Activated CD4-positive, alpha-beta T cell treated with anti-CD3 and anti-CD28 coated beads for 1 hour (primary cell): ENCODE measurements at places on chromosomes 16 and 17.

GRCh38 chr16:3112058-3112880, at the start of gene ZNF205:
ZNF205 (plus strand) TSS chr16:3112586; CDS start chr16:3113431, 845 bp downstream.
- no peak for DNase-seq

DNA sequence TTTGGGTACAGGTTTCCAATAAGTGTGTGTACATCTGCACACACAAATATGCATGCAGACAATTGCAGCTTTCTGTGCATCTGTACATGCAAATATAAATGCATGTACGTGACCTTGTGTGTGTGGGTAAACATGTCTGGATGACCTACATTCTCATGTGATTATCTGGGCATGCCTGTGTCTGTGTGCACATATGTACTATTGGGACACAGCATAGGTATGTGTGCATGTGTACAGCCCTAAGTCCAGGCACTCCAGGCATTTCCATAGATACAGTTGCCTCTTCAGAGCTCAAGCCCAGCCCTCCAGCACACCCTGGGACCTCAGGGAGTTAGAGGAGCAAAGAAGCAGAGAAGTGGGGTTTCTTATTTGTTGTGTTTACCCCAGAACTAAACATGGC, 7.1 kb upstream of the GP2 start:
- DNase-seq: no peak

- no peak for DNase-seq
Measured at GRCh38 chr17:45848405-45848804, 3.7 kb downstream of the SPPL2C start.

GRCh38 chr16:88911136-88911945, 44.9 kb upstream of the PABPN1L start:
- DNase-seq: no peak

- no peak for DNase-seq
Measured at GRCh38 chr17:51245535-51245934, 14.3 kb downstream of the MBTD1 start.

DNA sequence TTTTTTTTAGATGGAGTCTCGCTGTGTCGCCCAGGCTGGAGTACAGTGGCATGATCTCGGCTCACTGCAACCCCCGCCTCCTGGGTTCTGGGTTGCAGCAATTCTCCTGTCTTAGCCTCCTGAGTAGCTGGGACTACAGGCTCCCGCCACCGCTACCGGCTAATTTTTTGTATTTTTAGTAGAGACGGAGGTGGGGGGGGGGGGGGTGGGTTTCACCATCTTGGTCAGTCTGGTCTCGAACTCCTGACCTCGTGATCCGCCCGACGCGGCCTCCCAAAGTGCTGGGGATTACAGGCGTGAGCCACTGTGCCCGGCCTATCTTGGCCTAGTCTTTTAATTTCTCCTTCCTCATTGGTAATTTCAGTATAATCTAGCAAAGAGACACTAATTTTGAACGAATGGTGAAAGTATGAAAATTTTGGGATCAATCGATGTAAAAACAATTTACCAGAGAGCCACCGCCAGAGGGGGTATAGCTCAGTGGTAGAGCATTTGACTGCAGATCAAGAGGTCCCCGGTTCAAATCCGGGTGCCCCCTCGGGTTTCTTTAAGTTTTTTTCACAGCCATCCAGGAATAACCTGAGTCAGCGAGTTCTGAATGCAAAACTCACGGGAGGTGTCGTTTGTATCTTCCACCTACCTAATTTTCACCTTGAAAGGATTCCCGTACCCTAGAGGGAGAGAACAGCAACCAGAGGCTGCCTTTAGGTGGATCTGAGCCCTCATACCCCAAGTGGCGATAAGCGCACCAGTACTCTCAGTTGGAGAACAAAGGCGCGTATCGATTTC, 2.5 kb upstream of the LASP1 start:
- DNase-seq: peak; percentile 53

- DNase-seq: no peak
Measured at GRCh38 chr17:10384175-10384574, 11.4 kb upstream of the MYH13 start.

- no peak for DNase-seq
Measured at GRCh38 chr17:39123627-39124026, 27.8 kb downstream of the PLXDC1 start.

DNA sequence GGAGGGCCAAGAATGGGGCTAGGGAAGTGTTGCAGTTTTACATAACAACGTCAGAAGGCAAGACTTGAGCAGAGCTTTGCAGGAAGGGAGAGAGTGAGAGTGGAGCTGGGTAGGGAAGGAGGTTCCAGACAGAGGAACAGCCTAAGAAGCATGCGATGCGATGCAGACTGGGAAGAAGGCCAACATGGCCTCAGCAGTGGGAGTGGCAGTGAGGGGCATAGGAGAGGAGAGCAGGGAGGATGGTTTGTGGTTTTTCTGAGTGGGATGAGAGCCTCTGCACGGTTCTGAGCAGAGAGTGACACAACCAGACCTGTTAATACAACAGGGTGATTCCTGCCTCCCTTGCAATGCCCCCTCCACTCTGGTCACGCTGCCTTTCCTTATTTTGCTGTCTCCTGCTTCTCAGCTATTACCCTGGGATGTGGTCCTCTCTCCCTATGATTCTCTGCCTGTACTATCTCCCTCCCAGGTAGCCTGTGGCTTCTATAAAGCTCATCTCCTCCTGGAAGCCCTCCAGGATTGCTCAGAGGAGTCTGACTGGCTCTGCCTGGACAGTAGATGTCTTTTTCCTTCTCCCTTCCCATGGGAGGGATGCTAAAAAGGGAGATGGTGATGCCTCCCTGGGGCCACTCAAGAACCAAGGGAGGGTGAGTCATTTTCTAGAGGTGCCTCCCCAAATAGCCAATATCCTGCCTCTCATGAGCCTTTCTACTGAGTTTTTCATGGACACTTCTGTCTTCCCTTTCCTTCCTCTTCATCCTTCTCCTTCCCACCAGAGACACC, 38.7 kb upstream of the NGFR start:
- no peak for DNase-seq

DNA sequence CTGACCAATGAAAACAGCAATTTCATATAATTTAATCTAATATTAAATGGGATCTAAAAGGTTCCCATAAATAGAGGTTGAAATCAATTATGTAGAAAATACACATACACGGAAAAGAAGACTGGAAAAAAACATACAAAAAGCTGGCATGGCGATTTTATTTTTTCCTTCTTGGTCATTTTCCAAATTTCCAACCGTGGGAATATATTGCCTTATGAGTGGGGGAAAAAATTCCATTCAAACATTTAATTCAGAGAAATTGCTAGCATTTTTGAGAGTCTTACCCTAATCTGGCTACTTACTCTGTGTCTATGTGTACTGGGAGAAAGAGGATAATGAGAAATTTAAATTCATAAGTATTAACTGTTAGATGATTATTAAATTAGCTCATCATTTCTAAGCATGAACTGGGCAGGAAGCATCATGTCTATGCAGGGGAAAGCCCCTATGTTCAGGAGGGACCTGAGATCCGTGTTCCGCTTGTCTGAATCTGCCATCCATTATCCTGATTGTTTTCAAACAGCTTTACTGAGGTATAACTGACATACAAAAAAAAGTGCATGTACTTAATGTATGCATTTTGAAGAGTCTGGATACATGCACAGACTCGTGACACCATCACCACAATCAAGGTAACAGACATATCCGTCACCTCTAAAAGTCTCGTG, 145.2 kb downstream of the XYLT1 start:
- DNase-seq: no peak

DNA sequence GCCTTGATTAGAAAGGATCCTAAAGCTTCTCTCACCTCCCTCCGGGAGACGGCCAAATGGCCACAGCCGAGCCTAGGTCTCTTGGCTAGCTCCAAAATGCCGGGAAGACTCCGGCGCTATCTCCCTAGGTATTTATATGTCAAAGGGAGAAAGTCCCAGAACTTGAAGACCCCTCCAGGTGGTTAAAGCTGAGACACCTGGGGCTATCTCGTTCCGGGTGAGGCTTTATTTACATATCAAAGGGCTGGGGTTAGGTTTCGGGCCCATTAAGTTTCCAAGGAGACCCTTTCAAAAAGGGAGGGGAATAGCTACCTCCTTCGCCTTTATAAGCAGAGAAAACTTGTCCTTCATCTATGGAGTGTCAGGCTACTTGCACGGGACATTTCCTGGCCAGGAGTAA, 70.9 kb upstream of the KIFC3 start:
- DNase-seq: no peak

DNA sequence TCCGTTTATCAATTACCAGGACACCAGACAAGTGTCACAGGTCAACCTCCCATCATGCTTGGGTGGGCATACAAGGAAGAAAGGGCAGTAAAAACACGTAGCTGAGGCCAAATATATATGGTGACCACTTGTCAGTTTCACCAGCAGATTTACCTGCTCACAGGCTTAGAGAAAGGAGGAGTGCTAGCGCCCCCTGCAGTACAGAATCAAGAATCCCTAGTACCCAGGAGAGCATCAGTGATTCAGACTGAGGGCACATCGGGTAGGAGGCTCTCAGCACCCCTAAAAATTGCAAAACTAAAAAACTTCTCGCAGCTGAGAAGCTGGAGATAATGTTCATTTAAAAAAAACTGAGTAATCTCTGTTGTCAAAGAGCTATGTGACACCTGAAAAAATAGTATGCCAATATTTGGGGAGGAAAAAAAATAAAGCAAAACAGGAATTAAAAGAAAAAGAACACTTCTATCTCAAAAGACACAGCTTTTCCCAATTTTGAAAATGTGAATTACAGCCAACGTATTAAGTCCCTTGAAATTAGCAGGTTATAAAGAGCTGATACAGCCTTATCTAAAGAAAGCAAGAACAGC, 21.2 kb upstream of the MON1B start:
- no peak for DNase-seq

DNA sequence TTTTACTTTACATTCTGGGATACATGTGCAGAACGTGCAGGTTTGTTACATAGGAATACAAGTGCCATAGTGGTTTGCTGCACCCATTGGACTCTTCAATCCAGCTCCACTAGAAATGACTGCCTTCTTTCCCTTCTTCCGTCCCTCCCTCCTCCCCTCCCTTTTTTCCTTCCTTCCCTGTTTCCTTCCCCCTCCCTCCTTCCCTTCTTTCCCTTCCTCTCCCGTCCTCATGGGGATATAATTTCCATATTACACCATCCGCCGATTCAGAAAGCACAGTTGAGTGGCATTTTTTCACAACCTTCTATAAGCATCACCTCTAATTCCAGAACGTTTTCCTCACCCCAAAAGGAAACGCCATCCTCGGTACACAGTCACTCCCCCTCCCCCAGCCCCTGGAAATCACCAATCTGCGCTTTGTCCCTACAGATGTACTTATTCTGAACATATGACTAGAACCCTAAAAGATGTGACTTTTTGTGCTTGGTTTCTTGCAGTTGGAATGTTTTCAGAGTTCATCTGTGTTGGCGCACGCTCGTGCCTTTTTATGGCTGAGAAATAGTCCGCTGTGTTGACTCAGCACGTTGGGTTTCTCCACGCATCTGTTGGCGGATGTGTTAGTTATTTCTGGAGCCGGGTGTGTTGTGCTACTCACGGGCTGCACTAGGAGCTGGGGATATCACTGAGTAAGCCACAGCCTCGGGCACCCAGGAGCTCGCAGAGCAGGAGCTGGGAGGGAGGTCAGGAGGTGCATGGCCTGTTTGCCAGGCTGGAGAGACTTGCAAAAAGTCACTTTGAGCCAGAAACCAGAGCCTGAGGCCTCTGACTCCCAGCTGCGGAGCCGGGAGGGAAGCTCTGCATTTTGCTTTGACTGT, 336.4 kb downstream of the SEC14L1 start:
- DNase-seq: no peak

GRCh38 chr16:2155977-2156848, 631 bp downstream of the TRAF7 start:
- no peak for DNase-seq

DNA sequence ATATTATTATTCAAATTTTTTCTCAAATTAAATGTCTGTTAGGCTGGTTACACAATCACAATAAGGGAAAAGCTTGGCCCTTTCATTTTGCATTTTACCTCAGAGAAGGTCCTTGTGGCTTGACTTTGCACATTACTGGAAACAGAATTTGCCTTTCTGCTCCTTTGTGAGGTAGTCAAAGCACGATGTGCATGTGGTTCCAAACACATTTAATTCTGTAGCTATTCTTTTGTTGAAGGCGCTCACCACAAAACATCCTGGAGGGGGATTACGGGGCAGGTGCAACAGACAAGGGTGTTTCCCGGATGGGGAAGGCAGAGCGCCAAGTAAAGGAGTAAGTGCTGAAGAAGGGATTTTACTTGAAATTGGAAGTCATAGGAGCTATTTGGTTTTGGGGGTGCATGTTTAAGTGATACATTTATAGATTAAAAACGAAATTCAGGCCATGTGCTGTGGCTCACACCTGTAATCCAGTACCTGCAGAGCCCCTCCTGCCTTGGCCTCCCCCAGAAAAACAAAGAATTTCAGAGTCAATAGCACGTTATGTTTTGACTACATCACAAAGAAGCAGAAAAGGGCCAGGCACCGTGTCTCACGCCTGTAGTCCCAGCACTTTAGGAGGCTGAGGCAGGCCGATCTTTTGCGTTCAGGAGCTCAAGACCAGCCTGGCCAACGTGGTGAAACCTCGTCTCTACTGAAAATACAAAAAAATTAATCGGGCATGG, 31.2 kb upstream of the TENT4B start:
- no peak for DNase-seq

GRCh38 chr17:19306160-19307111, 56.1 kb downstream of the B9D1 start:
- peak; percentile 11 for DNase-seq

- DNase-seq: no peak
Measured at GRCh38 chr17:61568219-61569072, 22.6 kb downstream of the NACA2 start.

DNA sequence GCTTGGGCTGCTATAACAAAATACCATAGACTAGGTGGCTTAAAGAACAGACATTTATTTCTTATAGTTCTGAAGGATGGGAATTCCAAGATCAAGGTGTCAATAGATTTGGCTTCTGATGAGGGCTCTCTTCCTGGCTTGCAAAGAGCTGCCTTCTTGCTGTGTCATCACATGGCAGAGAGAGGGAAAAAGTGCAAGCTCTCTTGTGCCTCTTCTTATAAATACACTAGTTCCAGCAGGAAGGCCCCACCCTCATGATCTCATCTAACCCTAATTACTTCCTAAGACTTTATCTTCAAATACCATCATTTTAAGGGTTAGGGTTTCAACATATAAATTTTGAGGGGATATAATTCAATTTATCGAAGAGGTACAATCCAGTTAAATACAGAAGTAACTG, 30.6 kb downstream of the ABCA9 start:
- DNase-seq: no peak

GRCh38 chr16:49834531-49835151, 21.3 kb downstream of the ZNF423 start:
- no peak for DNase-seq

DNA sequence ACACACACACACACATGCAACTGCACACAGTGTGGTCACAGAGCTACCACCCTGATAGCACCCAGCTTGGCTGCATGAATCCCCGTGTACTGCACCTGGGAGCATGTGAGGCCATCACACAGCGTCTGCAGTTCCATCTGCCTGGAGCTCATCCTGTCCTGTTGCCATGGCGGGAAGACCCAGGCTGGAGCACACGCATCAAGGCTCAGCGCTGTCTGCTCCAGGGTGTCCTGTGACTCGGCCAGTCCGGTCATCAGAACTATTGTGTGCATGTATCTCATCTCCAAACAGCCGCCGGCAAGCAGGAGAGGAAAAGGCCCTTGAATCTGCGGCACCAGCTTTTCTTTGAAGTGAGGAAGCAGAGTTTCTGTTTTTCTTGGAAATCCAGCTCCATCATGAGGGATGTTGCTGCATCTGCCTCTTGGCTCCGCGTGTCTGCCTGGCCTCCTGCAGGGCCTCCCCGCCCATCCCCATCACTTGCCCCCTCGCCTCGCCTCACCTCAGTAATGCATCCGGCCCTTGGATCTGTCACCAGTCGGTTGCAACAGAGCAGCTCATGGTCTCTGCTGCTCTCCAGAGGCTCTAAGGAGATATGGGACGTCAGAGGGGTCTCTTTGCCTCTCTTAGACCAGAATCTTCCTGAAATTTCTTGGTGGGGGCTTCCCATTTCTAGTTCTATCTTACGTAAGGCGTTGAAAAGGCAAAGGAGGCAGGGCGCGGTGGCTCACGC, 23.7 kb downstream of the CACNG4 start:
- DNase-seq: no peak
